Stimulated activated effector memory CD8-positive, alpha-beta T cell treated with anti-CD3 and anti-CD28 coated beads, Interleukin-12 subunit alpha, Interleukin-12 subunit beta, amount 100 ng/mL, for 72 hours (primary cell): ENCODE measurements at places on chromosomes 2 and 18.

DNA sequence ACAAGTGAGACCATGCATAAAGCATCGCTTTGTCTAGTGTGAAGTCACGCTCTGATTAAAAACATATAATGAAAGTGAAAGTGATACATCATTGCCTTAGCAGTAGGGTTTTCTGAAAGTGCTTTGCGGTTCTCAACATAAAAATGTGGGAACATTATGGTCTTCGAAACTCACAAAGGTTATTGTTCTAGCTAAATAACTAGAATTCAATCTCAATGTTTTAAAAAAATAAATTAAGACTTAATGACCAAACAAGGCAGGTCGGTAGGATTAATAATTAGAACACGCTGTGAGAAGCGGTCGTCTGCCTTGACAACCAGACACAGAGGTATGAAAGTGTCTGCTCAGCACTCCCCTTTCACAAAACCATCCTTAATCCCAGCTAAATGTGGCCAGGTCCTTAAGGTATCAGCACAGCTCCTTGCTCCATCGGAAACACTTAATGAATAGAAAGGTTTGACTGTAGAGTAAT is 42.2 kb downstream of the KLHL14 start:
- no peak for DNase-seq

GRCh38 chr18:36630917-36631316 is 197.9 kb downstream of the TPGS2 start:
- no peak for DNase-seq

DNA sequence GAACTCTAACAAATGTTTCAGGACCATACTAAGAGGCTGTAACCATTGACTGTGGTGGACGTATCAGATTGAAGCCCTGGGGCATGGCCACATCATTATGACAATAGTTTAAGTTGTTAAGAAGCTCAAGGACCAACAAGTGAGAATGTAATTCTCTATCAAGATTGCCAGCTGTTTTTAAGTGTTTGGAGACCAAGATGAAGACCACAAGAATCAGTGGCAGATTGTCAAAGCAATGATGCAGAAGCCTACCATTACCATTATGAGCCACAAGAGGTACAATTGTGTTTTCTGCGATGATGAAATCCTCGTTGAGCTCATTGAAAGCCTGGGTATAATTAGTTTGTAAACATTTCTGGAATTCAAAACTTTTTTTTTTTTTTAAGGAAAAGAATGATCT is 261.1 kb upstream of the ZEB2 start:
- DNase-seq, result no peak

DNA sequence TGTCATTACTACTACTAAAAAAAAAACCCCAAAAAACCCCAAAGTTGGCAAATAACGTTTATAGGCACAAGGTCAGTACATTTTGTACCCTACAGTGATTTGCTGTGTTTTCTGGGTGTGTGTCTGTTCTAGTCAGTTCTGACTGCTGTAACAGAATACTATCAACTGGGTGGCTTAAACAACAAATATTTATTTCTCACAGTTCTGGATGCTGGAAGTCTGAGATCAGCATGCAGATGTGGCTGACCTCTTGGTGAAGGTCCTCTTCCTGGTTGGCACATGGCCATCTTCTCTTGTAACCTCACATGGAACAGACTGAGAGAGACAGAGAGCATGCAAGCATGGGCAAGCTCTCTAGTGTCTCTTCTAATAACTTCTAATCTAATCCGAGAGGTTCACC is 103.1 kb downstream of the CERS6 start:
- no peak for DNase-seq

DNA sequence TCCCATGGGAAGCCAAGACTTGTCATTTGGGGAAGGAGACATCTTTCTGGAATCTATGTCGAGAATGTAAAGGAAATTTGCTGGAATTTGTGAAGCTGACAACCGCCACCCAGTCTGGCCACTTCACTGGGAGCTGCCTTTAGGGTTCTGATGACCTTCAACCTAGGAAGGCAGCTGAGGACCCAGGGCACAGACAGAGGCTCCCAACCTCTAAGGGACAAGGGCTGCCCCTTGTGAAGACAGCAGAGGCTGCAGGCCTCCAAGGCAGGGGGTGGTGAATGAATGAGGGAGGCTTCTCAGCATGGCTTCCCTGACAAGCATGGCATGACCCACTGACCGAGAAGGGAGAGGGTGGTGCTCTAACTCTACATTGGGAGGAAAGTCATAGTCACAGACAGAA is 128.9 kb upstream of the ASB18 start:
- no peak for DNase-seq

DNA sequence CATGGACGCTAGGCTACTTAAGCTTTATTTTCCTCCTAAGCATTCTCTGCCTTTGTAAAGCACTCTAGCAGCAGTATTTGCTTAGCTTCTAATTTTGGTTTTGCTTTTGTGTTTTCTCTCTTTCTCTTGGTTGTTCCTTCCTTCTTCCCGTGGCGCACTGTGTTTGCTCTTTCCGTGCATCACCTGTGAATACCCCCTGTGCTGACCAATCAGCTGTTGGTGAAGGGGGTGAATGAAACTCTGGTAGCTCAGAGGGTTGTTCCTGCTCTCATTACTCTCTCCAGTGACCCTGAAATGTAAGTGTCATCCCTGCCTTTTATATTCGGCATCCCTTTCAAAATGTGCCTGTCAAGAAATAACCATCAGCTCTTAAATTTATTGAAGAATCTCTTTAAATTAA is 45.5 kb upstream of the TNFRSF11A start:
- DNase-seq, result no peak

DNA sequence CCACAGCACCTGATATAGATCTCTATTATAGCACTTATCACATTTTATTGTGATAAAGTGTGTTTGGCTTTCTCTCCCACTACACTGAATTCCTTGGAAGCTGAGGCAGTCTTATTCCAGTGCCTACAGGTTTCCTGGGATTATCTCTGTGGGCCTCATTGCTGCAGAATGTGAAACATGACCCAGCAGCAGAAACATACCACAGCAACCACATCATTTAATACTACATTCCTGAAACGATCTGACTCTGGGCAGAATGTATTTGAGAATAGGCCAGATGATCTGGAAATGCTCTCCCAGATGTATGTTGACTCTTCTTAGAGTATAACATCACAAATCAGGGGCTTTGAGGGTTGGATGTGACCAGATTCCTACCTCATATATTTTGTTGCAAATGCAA is 323.5 kb upstream of the TANK start:
- no peak for DNase-seq

- DNase-seq, result no peak
These were observed 317.9 kb upstream of the VRK2 start for GRCh38 chr2:57728691-57729090.

- no peak for DNase-seq
These were observed 686.8 kb downstream of the ZEB2 start for GRCh38 chr2:143833015-143833660.
